ENCODE measurements at places on chromosomes 2 and 18. TPM values are rescaled to one million over a fixed set of nuclear protein-coding genes. Genes with fewer than 3 reads are reported as not detected.
A peak's percentile ranks its signal among the peaks of the same experiment; 100 is the strongest.

Gene SRD5A2
- not detected for polyA plus RNA-seq

GRCh38 chr2:170715932-170716777 lies 1.0 kb downstream of the SP5 start:
- H3K4me3 ChIP-seq = no peak overlapping the region
- peaks cover 50% of the 10 kb centered on the region for H3K4me1 ChIP-seq
- H3K27ac ChIP-seq = no peak overlapping the region
- no peaks in the 10 kb centered on the region for H3K36me3 ChIP-seq
- DNase-seq = no peak

DNA sequence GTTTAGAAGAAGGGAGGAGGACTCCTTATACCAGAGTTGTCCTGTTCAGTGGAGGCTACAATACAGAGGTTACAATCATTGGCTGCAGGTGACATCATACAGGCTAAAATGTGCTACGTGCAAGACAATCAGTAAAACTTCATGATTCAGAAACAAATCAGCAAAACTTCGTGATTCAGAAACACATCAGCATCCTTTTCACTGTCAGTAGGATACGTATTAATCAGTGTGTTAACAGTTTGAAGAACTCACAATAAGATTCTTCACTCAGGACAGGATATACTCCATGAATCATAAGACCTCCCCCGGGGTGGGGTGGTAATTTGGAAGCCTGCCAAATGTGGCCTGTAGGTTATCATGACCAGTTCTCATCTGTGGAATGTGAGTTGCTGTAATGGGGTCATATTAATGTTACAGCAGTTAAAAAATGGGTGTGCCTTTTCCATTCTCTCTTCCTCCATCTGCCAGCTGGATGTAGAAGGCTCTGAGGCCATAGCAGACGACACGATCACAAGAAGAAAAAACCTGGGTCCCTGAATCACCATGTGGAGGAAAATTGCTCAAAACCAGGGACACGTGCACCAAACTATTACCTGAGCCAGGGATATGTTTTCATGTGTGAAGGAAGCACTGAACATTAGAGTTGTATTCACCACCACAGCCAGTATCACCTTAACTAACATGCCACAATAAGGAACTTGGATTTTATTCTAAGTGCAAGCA lies 134.8 kb upstream of the CREB1 start:
- H3K4me3 ChIP-seq = no peak overlapping the region
- no peaks in the 10 kb centered on the region for H3K4me1 ChIP-seq
- no peaks in the 10 kb centered on the region for H3K27me3 ChIP-seq
- no peak overlapping the region for H3K27ac ChIP-seq
- no peaks in the 10 kb centered on the region for H3K36me3 ChIP-seq
- peak; percentile 2 for DNase-seq

Gene PRLH
- polyA plus RNA-seq = not detected

DNA sequence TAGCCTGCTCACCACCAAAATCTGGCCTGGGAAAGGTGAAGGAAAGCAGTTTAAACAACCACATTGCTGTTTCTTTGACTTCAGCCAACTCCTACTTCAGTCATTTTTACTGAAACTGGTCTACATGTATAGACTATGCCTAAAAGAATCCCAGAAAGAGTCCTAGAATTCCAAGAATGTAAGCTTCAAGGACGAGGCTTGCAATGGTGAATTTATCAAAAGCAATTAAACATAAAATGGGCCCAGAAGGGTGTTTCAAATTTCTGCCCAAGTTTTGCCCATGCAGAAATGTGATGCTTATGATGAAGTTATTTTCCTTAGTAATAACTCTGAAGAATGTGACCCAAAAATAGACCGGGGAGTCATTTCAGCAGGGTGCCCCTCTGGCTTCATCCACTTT lies 16.6 kb downstream of the EN1 start:
- H3K4me3 ChIP-seq = no peak overlapping the region
- H3K36me3 ChIP-seq = no peaks in the 10 kb centered on the region
- H3K27ac ChIP-seq = no peak overlapping the region
- H3K4me1 ChIP-seq = peaks cover 2% of the 10 kb centered on the region
- DNase-seq = no peak
- H3K27me3 ChIP-seq = peaks cover 17% of the 10 kb centered on the region

DNA sequence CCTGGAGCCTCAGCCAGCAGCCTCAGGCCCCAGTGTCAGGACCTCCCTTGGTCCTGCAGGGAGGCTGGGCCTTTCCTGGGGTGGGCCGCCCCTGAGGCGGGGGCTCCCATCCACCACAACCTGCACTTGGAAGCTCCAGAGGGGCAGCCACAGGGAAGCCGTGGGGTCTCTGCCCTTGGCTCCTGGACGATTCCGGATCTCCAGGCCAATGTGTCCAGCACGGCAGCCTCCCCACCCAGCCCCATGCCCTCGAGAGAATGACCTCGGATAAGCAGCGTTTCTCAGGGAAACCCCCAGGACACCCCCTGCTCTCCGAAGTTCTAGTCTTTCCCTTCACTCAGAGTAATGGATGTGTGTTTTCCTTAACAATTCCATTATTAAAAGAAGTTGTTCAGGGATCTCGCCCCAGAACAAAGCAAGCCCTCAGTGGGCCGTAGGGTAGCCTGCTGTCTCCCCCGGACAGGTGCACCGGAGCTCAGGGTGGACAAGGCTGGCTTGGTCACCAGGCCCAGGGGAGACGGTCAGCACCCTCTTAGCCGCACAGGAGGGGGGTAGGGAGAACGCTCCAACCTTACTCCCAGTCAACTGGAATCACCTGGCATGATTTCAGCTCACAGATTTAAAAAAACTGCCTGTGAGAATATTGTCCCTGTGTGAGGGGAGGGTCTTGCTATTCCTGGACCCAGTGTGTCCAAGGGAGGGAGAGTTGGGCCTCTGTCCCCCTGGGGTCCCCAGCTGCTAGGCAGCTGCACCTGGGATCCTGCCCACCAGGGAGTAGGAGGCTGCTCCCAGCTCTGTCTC lies 72.2 kb upstream of the OTOS start:
- no peaks in the 10 kb centered on the region for H3K36me3 ChIP-seq
- no peak for DNase-seq
- H3K4me3 ChIP-seq = no peak overlapping the region
- no peak overlapping the region for H3K27ac ChIP-seq

DNA sequence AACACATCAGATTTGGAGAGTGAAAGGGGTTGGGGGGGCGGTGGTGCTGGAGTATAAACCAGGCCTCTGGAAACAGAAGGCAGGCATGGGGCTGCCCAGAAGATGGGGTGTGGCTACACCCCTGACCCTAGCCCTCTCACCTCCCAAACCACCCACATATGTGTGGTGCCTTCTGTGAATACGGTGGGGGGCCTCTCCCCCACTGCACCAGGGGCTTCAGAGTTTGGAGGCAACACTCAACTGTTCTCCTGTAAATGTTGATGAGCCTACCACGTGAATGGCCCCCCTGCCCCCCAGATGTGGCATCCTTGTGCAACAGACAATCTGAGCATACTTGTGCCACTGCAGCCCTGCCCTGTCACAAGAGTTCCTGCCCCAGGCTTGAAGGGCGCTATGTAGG lies 19.5 kb downstream of the FBXO41 start:
- no peak overlapping the region for H3K4me3 ChIP-seq
- H3K27me3 ChIP-seq = no peaks in the 10 kb centered on the region
- H3K36me3 ChIP-seq = peaks cover 13% of the 10 kb centered on the region
- H3K4me1 ChIP-seq = peaks cover 11% of the 10 kb centered on the region
- H3K27ac ChIP-seq = no peak overlapping the region

DNA sequence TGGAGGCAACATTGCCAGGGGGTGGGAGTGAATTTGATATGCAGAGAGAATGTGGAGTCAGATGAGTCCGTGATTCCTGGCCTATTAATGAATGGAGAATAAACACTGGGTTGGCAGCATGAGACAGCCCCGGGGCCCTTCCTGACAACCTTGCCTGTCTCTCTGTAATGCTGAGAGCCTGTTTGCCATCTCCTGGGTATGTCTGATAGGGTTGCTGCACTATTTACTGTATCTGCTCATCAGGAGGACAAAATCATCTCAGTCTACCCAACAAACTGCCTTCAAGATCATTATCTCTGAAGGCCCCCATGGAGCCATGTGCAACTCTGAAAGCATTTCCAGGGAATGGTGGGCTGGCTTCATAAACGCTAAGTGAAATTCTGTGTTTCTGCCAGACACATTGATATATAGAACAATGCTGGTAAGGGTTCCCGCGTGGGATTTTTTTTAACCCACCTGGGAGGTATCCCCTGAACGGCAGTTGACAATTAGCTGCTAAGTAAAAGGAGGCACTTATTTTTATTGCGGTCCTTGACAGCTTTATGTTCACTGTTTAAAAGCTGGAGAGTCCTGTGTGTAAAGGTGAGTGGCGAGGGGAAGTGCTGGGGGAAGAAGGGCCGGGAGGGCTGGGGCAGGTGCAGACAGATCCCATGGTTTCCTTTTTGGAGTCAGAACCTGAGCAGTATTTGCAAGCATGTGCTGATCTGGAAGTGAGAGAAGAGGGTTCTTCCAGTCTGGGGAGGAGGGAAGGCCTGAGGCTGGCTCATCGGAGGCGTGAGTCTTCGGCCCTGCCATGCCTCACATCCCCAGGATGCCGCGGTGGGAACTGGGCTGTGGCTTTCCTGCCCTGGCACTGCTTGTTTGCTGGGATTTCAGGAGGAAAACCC lies 64.8 kb downstream of the ARHGAP25 start:
- H3K4me3 ChIP-seq = no peak overlapping the region
- peak overlapping the region; percentile 58 for H3K27ac ChIP-seq
- H3K27me3 ChIP-seq = no peaks in the 10 kb centered on the region
- peaks cover 76% of the 10 kb centered on the region for H3K36me3 ChIP-seq
- H3K4me1 ChIP-seq = peaks cover 43% of the 10 kb centered on the region
- no peak for DNase-seq

Gene CRACDL
- polyA plus RNA-seq = 0.17 TPM

DNA sequence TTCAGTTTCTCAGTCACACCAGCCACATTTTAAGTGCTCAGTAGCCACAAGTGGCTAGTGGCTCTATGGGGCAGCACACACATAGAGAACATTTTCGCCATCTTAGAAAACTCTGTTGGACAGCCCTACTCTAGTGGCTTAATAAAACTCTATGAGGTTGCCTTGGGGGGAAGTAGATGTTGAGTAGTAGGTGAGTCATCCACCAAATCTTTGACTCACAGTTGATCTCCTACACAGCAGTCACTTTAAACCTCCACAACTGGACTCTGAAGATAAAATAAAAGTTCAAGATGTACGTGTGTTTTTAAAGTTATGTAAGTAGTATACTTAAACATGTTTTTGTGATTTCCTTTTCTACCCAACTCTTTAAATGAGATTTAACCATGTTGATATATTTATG lies 379.0 kb downstream of the SETBP1 start:
- no peak overlapping the region for H3K27ac ChIP-seq
- H3K27me3 ChIP-seq = no peaks in the 10 kb centered on the region
- DNase-seq = no peak
- no peaks in the 10 kb centered on the region for H3K4me1 ChIP-seq
- no peaks in the 10 kb centered on the region for H3K36me3 ChIP-seq
- no peak overlapping the region for H3K4me3 ChIP-seq

DNA sequence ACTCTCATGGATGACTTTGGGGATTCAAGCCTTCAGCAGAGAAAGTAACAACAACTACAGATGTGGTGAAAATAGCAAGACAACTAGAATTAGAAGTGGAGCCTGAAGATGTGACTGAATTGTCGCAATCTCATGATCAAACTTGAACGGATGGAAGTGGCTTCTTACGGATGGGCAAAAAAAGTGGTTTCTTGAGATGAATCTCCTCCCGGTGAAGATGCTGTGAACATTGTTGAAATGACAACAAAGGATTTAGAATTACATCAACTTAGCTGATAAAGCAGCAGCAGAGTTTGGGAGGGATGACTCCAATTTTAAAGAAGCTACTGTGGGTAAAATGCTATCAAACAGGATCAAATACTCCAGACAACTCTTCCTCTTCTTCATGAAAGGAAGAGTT lies 43.1 kb downstream of the AAK1 start:
- no peaks in the 10 kb centered on the region for H3K27me3 ChIP-seq
- peaks cover 68% of the 10 kb centered on the region for H3K4me1 ChIP-seq
- H3K4me3 ChIP-seq = peak overlapping the region; percentile 42

Gene SCN1A
- polyA plus RNA-seq = not detected

GRCh38 chr2:134623046-134623445 lies 95.8 kb downstream of the TMEM163 start:
- H3K4me3 ChIP-seq = no peak overlapping the region
- DNase-seq = no peak
- no peaks in the 10 kb centered on the region for H3K27me3 ChIP-seq
- no peak overlapping the region for H3K27ac ChIP-seq
- no peaks in the 10 kb centered on the region for H3K36me3 ChIP-seq

DNA sequence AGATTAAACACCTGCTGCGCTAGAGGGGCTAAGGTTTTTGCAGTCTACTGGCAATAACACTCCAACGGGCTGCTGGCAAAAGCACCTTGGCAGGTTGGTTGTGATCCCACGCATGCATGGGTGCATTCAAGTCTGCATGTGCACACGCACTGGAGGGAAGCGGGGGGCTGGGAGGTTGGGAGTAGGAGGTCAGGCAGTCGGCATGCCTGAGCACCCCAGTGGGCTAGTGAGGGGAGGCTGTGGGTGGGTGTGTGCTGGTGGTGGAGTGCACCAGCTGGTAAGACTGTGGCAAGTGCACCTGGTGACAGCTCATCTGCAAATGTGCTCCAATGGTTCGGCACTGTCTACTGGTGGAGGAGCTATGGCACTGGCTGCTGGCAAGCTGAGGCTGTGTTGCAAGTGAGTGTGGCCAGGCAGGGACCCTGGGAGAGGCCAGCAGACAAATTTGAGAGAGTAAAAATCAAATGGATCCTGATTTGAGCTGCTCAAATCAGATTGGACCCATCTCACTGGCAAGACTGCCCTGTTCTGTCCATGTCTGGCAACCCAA lies 460.6 kb upstream of the DSEL start:
- no peaks in the 10 kb centered on the region for H3K27me3 ChIP-seq
- no peak overlapping the region for H3K4me3 ChIP-seq
- no peak for DNase-seq
- no peak overlapping the region for H3K27ac ChIP-seq
- H3K4me1 ChIP-seq = no peaks in the 10 kb centered on the region

DNA sequence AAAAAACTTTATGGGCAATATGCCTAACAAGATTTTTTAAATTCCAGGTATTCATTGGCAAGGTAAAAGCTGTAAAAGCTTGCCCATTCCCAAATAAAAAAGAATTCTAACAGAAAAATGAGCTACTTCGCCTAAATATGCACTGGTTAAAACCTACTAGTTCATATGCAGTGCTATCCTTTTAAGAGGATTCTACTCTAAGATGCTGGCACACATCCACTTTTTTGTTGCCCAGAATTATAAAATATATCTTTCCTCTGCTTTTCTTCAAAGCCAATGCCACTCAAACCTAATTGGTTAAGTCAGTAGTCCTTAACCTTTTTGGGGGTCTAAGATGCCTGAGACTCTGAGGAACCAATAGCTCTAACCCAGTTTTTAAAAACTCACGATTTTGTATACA lies 3.2 kb downstream of the XPO1 start:
- DNase-seq = no peak
- H3K4me3 ChIP-seq = peak overlapping the region; percentile 89
- peaks cover 41% of the 10 kb centered on the region for H3K4me1 ChIP-seq
- peaks cover 10% of the 10 kb centered on the region for H3K36me3 ChIP-seq
- no peaks in the 10 kb centered on the region for H3K27me3 ChIP-seq
- peak overlapping the region; percentile 18 for H3K27ac ChIP-seq
